ENCODE measurements at places on chromosomes 3 and 15. TPM values are rescaled to one million over a fixed set of nuclear protein-coding genes. Genes with fewer than 3 reads are reported as not detected.

CLDN16 gene
- not detected for total RNA-seq

DNA sequence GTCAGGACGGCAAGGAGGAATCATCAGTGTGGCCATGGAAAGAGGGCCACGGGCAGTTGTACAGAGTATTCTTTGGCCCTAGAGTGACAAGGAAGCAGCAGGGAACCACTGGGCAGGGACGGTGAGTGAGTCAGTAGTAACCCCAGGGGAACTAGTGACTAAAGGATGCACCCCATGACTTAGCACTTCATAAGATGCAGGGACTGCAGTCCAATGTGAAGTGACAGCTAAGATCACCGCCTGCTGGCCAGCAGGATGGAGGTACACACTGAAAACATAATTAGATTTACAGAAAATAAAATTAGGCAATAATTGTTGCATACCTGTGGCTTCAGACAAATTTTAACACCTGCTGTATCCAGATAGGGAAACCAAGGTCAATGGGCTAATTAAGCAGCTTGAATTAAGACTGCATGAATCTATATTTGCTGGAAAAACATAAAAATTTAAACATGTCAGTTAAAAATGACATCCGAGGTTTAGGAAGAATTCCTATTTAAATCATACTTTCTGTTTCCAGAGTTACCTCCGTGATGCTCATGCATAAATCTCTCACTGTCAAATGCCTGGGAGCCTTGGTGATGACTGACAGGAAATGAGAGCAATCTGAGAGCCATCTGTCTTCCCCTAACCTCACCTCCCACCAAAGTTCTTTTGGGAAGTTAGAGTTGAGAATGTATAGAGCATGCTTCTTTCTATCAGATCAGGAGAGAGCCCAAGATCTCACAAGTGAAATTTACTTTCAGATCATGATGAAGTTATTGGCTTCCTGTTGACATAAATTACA lies 56.5 kb downstream of the DCLK3 start:
- DNase-seq, result peak; percentile 89

- no peak for DNase-seq
These were observed 5.1 kb upstream of the SPINT1 start for GRCh38 chr15:40838756-40839155.

SERP1 gene
- total RNA-seq, result 278 TPM

MST1 gene
- 0.59 TPM for total RNA-seq

- DNase-seq, result no peak
These were observed 67.6 kb downstream of the NR1D2 start for GRCh38 chr3:24012589-24013269.

DNA sequence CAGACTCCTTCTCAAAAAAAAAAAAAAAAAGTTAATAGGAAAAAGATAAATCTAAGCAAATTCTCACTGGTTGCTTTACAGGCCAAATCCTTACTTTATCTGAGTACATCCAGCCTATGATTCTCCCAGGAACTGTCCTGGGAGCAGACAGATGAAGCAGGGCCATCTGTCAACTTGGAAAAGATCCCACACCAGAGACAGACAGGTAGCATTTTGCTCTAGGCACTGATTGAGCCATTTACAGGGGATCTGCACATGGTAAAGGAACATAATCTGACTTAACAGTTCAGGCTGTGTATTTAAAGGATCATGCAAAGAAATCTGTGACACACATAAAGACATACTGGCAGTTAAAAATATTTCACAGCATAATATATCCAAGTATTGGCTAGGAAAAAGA lies 1006.5 kb downstream of the TBL1XR1 start:
- DNase-seq, result no peak

MSL2 gene
- total RNA-seq, result 19.2 TPM

DNA sequence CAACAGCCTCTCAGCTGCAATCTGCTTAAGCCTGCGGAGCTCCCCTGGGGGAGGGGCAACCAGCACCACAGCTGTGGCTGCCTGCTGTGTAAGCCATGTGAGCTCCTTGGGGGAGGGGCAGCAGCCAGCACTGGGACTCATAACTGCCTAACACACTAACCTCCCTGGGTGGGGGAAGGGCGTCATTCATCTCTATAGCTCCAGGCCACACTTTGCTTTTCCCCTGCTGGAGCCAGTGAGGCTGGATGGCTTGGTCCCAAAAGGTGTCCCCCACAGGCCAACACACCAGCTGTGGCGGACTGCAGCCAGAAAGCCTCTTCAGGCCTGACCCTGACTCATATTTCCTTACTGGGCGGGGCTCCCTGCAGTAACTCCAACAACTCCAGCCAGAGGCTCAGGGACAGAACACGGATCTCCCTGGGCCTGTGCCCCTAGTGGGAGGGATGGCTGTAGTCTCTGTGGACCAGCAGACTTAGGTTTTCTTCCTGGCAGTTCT lies 129.8 kb downstream of the PPM1L start:
- peak; percentile 86 for DNase-seq

DNA sequence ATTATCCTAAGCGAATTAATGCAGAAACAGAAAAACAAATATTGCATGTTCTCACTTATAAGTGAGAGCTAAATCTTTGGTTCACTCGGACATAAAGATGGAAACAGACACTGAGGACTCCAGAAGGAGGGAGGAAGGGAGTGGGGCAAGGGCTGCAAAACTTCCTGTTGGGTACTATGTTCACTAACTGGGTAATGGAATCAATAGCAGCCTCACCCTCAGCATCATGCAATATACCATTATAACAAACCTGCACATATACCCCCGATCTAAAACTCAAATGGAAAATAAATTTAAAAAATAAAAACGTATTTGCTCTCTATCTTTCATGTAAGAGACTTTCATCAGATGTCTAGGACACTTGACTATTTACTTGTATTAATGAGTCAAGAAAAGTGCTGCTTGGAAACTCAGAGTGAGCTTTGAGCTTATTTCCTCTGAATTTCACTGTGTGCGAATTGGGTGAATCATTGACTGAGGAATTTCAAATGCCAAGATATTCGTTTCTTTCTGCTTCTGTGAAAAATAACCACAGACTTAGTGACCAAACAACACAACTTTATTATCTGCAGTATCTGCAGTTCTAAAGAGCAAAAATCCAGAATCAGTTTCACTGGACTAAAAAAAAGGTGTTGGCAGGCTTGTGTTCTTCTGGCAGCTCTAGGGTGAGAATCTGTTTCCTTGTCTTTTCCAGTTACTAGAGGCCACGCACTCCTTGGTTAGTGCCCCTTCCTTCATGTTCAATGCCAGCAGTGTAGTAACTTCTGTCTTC lies 18.4 kb downstream of the TM4SF18 start:
- DNase-seq, result peak; percentile 97

- no peak for DNase-seq
These were observed 6.8 kb downstream of the ARL6IP5 start for GRCh38 chr3:69091389-69092029.

GRCh38 chr3:140096037-140096436 lies 161.1 kb downstream of the CLSTN2 start:
- no peak for DNase-seq

C3orf22 gene
- total RNA-seq, result not detected

TTLL13 gene
- total RNA-seq, result not detected

EMC7 gene
- 60.2 TPM for total RNA-seq

- DNase-seq, result peak; percentile 64
These were observed 488 bp downstream of the THSD4 start for GRCh38 chr15:71115567-71116351.

CFAP100 gene
- total RNA-seq, result not detected

CCDC54 gene
- total RNA-seq, result not detected

MORC1 gene
- total RNA-seq, result 0.02 TPM

DNA sequence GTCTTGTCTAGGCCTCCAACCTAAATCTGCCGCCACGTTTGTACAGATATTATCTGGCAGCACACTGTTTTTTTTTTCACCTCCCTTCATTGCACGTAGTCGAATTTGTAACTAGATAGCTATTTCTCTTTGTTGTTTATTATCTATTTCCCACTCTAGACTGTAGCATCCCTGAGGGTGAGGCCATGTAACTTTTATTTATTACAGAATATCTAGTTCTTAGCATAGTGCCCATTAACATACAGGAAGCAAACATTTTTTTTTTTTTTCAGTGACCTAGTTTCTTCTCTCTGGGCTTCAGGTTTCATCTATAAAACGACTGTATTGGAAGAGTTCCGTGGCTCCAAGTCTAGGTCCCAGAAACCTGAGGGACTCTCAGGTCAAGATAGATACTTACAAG lies 354.3 kb downstream of the FGF12 start:
- no peak for DNase-seq

DNA sequence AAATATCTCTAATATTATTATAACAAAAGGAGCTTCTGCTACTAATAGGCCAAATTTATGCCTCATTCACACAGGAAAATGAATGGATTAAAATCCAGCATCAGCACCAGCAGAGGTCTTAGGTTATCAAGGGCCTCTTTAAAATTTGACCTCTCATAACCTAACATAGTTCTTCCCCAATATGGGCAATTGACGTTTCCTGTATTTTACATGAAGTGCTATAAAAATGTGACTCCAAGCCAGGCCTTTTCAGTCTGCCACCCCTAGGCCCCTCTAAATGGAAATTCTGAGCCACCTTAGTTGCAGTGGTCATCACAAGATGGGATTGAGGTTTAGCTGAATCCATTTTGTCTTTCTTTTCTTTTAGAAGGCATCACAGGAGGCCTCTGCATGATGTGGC lies 70.1 kb downstream of the CASR start:
- no peak for DNase-seq

GRCh38 chr15:72319360-72319984 lies 485 bp downstream of the CELF6 start:
- peak; percentile 55 for DNase-seq

GRCh38 chr3:176579711-176580185 lies 617.5 kb downstream of the TBL1XR1 start:
- peak; percentile 83 for DNase-seq

GRCh38 chr15:79283252-79284048 lies 928 bp downstream of the ANKRD34C start:
- peak; percentile 5 for DNase-seq

DNA sequence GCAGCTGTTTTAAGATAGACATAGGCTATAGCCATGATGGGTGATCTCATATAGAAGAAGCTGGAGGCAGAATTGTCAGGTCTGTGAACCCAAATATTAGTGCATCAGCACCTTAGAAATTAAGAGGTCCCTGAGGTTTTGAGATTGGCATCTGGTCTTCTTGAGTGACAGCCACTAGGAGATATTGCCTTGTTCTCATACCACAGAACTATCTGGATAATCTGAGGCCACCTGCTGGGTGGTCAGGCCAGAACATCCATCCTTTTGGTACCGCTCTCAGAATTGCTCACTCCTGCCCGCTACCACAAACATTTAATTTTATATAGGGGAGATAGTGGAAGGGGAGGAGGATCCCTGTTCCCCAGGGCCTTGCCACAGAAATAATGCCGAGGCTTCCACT lies 210.6 kb upstream of the ZPLD1 start:
- DNase-seq, result peak; percentile 50

- DNase-seq, result no peak
These were observed 282.5 kb upstream of the ICE2 start for GRCh38 chr15:60761505-60761845.

DNA sequence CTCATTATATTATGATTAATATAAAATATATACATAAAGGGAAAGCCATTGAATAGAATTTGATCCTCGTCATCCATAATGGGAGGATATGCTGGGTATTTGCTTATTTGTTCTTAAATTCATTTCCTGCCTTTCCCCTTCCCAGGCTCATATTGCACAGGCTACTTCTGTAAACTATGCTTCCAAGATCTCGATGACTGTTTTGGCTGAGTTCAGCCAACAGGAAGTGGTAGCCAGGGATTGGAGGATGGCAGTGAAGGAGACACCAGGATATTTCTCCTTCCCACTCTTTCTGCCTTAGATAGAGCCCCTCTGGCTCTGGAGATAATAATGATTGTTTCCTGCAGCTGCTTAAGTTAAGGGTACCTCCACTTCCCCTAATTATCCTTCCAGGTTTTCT lies 44.3 kb upstream of the DYNC1LI1 start:
- peak; percentile 68 for DNase-seq

GRCh38 chr3:113606539-113607218 lies 74.3 kb downstream of the SIDT1 start:
- no peak for DNase-seq

DNA sequence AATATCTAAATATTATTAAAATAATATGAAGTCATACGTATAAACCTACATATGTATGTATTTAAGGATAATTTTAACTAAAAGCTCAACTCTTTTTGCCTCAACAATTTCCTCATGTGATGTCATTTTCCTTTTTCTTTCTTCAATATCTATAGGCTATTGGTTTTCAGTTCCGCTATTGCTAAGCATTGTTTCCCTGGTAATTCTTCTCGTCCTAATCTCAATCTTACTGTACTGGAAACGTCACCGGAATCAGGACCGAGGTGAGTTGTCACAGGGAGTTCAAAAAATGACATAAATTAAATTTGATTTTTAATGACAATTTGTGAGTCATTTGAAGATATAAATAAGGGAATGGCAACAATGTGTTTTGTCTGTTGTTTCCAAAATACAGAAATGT lies 16.6 kb downstream of the CD200 start:
- no peak for DNase-seq

All from M059J (cell line).